Temporal lobe (tissue), 4 donors: ENCODE measurements at places on chromosomes 1 and 21. TPM values are rescaled to one million over a fixed set of nuclear protein-coding genes. Genes with fewer than 3 reads are reported as not detected.

Gene TCHH
- 0.25 TPM for total RNA-seq

Gene KIF17
- total RNA-seq: 5.2 TPM

Gene HEATR1
- 37.6 TPM for total RNA-seq

Gene AGPAT3
- 29.7 TPM for total RNA-seq

Gene ASH1L
- 65.2 TPM for total RNA-seq
